ENCODE measurements at places on chromosomes 2 and 18.
A peak's percentile ranks its signal among the peaks of the same experiment; 100 is the strongest.

DNA sequence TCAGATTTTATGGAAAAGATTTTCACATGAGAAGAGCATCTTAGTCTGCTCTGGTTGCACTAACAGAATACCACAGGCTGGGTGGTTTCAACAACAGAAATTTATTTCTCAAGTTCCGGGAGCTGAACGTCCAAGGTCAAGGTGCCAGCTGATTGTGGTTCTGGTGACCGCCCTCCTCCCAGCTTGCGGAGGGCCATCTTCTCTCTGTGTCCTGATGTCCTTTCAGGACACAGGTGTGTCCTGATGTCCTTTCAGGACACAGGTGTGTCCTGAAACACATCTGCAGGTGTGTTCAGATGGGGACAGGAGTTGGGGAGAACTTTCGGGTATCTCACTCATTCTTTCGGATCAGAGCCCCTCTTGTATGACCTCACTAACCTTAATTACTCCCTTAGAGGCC lies 374.9 kb downstream of the SOX11 start:
- no peak for DNase-seq

GRCh38 chr2:101754618-101755017 lies 57.1 kb downstream of the MAP4K4 start:
- DNase-seq, result no peak

- DNase-seq, result peak; percentile 46
Observed at GRCh38 chr2:223865124-223865523, 27.7 kb upstream of the AP1S3 start.

DNA sequence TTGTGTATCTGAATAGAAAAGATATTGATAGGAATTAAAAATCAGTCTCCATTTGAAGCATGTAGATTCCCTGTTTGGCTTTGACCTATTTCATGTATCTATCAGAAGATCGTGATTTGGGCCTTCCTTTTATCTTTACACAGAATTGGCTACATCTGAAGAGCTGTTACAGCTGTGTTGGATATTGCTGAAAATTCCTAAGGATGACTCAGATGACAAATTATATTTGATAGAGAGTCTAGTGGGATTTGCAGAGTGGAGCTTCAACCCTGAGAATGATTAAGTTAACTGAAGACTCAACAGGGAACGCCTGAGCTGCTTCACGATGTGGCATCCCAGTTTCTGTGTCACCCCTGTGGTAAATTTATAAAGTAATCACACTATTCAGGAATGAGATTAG lies 4.9 kb upstream of the COL3A1 start:
- no peak for DNase-seq

GRCh38 chr18:51355841-51356240 lies 158.4 kb upstream of the MEX3C start:
- no peak for DNase-seq

- no peak for DNase-seq
Observed at GRCh38 chr2:221567809-221568208, 4.3 kb downstream of the EPHA4 start.

- no peak for DNase-seq
Observed at GRCh38 chr18:9062418-9062751, 40.1 kb upstream of the NDUFV2 start.

- no peak for DNase-seq
Observed at GRCh38 chr2:98847853-98848252, 88.2 kb downstream of the CRACDL start.

GRCh38 chr18:60228609-60229595 lies 143.7 kb downstream of the MC4R start:
- DNase-seq, result no peak

DNA sequence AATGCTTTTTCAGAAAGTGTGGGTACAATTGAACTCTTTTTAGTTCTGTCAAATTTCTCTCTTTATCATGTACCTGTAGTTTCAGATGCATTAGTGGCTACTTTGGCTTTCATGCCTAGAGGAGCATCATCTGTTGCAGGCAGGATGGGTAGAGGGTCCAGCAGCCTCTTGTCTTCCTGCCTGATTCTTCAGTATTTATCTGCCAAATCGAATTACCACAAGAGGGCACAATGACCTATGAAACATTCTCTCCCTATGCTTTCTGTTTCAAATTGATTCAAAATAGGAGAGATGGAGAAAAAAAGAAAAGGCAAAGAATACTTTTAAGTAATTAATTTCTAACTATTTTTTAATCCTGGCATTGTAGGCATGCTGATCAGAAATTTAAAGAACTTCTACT lies 477.2 kb downstream of the TRIB2 start:
- no peak for DNase-seq

- no peak for DNase-seq
Observed at GRCh38 chr2:177180269-177181000, 32.2 kb upstream of the HNRNPA3 start.

- DNase-seq, result no peak
Observed at GRCh38 chr2:45331410-45331786, 279.7 kb downstream of the SRBD1 start.

DNA sequence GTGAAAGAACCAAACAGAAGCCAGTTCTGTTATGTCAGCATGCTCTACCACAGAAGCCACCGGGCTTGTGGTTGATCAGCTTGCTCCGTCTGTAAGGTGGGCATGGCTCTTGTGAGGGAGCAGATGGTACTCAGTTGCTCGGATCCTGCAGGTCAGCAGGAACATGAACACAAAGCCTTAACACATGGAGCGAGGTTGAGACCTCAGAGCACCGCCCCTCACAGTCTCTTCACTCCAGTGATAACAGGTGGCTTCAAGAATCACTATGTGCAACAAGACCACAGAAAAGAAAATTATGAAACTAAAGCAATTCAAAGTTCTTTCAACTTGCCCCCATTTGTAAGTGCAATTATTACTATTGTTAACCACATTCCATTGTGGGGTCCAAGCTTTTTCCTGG lies 72.1 kb downstream of the OSBPL6 start:
- DNase-seq, result no peak

- DNase-seq, result no peak
Observed at GRCh38 chr2:114123925-114124324, 234.0 kb downstream of the ACTR3 start.

DNA sequence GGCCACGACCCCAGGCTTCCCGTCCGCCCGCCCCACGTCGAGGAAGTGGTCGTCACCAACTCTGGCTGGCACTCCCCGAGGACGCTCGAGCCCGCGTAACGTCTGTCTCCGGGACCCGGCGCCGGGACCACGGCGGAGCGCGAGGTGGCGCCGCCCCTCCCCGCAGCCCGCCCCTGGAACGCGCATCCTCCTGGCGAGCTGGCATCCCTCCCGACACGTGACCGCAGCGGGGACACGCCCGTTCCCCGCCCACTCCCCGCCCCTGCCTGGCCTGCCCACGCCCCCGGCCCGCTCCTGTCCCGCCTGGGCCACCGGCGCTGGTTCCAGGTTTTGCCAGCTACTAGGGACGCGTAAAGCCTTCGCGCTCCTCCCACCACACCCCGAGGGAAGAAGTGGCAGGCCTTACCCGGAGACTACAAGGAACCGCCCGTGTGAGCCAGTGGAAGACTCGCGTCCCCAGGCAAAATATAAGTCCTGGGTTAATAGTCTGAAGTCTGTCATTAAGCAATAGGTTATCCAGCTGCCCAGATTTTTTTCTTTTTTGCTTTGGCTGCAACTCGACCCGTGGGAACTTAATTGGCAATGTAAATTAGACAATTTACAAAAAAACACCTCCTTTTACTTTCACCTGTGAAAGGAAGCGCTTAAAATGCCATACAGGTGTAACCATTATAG lies at the start of gene OSBPL1A:
TSS of gene OSBPL1A (minus strand) at position 131 of the 675 bp plus-strand sequence. CDS start 20,291 bp downstream, outside the sequence.
- DNase-seq, result peak; percentile 75

DNA sequence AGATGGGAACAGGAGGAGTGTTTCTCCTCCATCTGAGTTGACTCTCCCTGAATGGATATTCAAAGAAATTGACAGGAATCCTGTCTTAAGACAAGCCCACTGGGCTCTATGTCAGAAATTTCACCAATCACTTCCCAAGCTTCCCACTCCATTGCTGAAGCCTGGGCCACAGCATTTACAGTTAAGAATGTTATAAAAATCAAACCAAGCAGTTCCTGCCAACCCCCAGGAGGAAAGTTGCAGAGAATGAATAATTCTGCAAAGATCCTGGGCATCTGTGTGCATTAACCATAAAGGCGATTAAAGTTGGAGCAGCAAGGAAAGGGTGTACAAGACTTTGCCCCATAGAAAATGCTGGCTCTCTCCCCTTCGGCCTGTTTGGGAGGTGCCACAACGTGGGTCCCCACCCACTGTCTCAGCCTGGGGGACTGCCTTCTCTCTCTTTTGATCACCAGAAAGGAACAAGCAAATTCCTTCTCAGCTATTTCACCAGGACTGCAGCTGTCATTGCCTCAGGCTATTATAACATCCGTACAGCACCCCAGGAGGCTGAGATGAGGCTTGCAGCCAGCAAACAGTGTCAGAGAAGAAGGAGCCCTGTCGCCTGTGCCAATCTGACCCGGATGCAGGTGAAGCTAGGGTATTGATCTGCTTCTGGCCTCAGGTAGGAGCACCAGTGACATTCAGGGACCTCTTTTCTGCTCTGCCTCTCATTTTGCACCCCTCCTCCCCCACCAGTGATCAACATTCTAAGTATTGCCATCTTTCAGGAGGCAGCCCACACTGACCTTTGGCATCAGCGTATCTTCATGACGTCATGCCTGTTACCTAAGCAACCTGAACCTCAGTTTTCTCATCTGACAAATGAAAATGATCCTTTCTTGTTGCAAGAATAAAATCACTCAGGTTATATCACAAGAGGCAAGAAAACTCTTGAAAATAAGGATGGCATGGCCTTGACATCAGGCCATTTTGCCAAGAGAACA lies 219.0 kb downstream of the SH3BP4 start:
- DNase-seq, result no peak

Measured in CD8-positive, alpha-beta memory T cell (primary cell).